GM23248 (cell line): ENCODE measurements at places on chromosomes 3 and 15. TPM values are rescaled to one million over a fixed set of nuclear protein-coding genes. Genes with fewer than 3 reads are reported as not detected.
A peak's percentile ranks its signal among the peaks of the same experiment; 100 is the strongest.

KLHL6 gene
- not detected in 2 replicates for total RNA-seq

TMCO5A gene
- not detected in 2 replicates for total RNA-seq

CDHR4 gene
- total RNA-seq: not detected in 2 replicates

- DNase-seq: peak; percentile 50
Observed at GRCh38 chr15:51731549-51732267, 5.7 kb downstream of the LYSMD2 start.

DNA sequence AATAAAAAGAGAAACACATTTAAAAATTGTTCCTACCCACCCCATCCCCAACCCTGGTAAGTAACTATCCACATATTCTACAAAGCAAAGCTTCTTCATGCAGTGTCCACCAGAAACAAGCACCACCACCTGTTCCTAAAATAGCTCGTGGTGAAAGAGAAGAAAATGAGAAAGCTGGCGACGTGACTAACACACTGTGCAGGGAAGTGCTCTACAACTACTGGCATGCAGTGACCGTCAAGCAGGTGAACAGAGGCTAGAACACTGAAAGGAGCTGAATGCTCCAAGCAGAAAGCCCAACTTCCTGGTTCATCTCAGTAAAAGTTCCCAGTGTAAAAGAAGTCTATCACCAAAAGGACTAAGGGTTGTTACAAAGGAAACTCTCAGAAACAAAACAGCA is 80.7 kb downstream of the NR2E3 start:
- DNase-seq: no peak

GRCh38 chr3:99866261-99866761 is 48.6 kb downstream of the CMSS1 start:
- DNase-seq: peak; percentile 86

GRCh38 chr3:156471431-156471830 is 83.5 kb downstream of the SSR3 start:
- no peak for DNase-seq

- DNase-seq: no peak
Observed at GRCh38 chr15:35208353-35208752, 123.3 kb upstream of the NANOGP8 start.

- DNase-seq: no peak
Observed at GRCh38 chr15:99580076-99580475, 14.3 kb downstream of the MEF2A start.

DNA sequence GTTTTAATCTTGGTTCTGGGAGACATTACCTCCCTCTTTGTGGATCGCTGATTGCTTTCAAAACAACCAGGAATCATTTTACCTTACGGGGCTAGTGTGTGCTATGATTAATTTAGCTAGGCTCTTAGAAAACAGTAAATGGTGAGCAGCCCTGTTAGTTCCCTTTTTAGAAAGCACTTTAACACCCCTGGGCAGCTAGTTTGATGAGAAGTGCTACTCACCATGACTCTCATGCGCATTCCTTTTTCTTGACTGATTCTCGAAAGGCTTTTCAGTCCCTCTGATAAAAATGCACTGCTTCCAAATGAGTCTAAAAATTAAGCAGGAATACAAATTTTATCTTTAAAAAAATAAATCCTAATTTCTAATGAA is 75.3 kb upstream of the LEKR1 start:
- peak; percentile 89 for DNase-seq

DNA sequence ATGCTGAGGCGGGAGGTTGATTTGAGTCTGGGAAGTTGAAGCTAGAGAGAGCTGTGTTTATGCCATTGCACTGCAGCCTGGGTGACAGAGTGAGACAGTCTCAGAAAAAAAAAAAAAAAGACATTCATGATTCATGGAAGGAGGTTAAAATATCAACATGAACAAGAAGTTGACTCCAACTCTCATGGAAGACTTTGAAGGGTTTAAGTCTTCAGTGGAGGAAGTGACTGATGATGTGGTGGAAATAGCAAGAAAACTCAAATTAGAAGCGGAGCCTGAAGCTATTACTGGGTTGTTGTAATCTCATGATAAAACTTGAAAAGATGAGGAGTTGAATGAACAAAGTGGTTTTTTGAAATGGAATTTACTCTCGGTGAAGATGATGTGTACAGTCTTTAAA is 491.8 kb downstream of the SQOR start:
- peak; percentile 30 for DNase-seq

DNA sequence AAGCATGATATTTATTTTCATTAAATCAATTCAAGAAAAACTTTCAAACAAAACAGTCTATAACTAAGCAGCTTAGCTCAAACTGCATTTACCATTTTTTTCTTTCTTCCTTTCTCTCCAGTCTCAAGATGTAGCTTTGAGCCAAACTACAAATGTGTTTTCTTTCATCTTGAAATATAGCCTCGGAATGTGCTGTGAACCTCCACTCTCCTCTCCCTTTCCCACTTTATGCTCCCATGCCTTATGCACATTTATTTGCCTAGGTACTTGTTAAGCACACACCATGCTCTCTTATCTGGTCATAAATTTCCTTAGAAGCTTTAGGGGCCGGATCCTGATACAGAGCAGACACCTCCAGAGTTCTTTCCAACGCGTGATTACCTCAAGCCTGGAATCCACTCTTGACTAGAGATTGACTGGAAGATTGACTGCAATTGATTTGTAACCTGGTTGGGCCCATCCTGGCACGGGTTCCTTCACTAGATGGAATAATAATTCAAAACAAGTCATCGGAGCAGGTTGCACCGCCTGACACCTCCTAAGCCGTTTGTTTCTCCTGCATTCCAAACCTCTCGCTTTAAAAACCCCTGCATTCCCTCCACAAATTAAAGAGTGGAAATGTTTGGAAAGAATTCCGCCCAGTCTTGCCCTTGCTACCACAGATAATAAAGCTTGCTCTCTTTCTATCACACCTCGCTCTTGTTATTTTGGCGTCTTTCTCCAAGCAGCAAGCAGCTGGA is 344.7 kb downstream of the CHL1 start:
- DNase-seq: no peak

- no peak for DNase-seq
Observed at GRCh38 chr3:20589275-20589674, 403.3 kb upstream of the SGO1 start.

DNA sequence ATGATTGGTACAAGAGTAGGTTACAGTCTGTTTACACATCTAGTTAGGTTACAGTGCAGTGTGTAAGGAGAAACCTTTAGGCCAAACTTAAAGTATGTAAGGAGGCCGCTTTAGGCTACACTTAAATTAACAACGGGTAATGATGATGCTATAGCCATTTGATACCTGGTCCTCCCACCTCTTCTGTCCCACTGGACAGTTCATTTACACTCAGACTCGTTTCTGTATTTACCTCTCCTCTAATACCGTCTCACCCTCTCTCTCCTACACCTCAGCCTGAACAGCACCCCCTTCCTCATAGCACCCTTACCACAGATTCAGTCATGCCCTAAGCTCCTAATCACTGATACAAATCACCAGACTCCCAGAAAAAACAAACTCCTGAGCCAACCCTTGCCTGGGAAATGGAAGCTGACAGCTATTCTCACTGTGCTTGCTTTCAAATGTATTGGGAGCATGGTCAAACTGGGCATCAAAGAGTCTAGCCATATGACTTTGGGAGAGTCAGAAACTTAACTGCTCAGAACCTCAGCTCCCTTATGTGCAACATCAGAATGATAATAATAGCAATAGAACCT is 241.3 kb upstream of the SETMAR start:
- DNase-seq: no peak

DNA sequence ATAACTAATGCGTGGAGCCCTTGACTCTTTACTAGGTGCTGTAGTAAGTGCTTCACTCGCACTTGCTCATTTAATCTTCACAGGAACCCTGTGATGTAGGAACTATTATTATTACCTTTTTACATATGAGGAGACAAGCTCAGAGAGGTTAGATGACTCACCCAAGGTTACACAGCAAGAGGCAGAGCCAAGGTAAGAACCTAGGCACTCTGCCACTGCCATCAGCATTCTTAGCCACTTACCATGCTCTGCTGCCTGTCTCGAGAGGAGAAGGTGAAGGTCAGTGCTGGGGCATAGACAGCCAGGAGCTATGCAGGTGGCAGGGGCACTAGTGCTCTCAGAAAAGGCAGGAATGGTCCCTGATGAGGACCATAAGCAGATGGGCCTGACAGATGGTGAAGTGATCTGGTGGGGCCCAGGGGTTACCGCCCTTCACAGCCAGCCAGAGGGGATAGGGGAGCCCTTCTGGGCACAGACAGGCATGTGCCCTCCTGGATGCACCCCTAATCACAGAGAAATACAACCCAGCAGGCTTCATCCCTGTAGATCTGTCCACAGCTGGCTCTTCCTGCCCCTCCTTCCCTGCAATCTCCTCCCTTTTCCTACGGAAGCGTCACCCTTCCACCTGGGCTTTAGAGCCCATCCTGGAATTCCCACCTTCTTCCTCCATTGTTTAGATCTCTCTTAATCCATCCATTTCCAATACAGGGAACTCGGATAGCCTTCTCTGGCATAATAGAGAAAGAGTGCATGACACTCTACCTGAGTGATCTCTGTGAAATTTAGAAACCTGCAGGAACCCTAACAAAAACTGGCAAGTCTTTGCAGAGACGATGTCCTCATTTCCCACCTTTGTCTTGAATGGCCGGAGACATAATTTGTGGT is 26.9 kb downstream of the ABTB1 start:
- peak; percentile 49 for DNase-seq

- DNase-seq: no peak
Observed at GRCh38 chr3:53229171-53229570, 26.7 kb downstream of the TKT start.

DNA sequence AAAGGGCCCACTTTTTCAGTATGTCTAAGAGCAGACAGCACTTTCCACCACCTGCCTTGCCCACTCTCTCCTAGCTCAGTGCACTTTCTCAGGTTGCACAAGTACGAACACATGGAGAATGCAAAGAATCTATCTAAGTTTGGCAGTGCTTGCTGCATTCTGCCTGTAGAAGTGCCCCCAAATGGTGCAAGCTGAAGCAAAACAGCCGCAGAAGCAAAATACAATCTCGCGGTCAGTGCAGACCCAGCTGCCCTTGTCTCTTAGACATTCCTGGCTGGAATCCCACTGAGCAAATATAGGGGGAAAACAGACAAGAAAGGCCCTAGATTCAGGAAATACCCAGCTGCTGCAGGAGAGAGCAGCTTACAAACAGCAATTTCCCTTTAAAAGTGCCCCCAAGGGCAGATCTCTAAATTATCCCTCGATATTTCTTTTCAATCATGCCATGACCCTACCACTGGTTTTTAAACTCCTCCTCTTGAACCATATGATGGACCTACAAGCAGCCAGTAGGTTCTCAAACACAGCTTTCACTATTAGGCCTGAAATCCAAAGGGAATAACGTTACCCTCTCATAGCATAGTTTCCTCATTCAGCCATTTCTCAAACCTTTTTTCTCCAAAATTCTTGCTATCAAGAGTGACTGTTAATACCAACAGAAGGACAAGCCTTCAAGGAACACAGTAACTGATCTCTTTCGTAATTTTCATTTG is 67.0 kb downstream of the TNIK start:
- no peak for DNase-seq
